ENCODE measurements at places on chromosomes 13 and 19.
A peak's percentile ranks its signal among the peaks of the same experiment; 100 is the strongest.

GRCh38 chr13:23443878-23444277 lies 10.4 kb upstream of the SACS start:
- no peak overlapping the region for H3K27ac ChIP-seq
- H3K4me3 ChIP-seq: no peak overlapping the region
- H3K27me3 ChIP-seq: no peaks in the 10 kb centered on the region
- no peaks in the 10 kb centered on the region for H3K4me1 ChIP-seq

DNA sequence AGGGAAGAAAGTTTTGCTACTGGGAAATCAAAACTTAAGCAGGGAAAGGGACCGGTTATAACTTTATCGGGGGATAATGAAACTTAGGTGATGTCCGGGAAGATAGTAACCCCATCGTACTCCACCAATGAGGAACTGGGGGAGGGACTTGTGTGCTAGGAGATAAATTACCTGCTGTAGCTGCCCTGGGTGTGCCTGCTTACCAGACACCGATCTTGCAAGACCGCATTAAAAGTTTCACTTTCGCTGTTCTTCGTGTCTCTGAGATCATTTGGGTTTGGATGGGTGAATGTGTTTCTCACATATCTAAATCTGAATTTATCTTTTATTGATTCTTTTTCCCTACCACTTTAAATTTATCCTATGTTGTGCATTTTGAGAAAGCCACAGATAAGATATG lies 381.4 kb downstream of the SLITRK6 start:
- no peaks in the 10 kb centered on the region for H3K4me1 ChIP-seq
- no peaks in the 10 kb centered on the region for H3K36me3 ChIP-seq
- H3K4me3 ChIP-seq: no peak overlapping the region
- H3K27ac ChIP-seq: no peak overlapping the region
- DNase-seq: no peak

GRCh38 chr13:52319876-52320275 lies 86.1 kb downstream of the THSD1 start:
- DNase-seq: no peak
- H3K27ac ChIP-seq: no peak overlapping the region
- no peaks in the 10 kb centered on the region for H3K27me3 ChIP-seq
- H3K4me1 ChIP-seq: no peaks in the 10 kb centered on the region
- H3K4me3 ChIP-seq: no peak overlapping the region
- H3K36me3 ChIP-seq: no peaks in the 10 kb centered on the region

DNA sequence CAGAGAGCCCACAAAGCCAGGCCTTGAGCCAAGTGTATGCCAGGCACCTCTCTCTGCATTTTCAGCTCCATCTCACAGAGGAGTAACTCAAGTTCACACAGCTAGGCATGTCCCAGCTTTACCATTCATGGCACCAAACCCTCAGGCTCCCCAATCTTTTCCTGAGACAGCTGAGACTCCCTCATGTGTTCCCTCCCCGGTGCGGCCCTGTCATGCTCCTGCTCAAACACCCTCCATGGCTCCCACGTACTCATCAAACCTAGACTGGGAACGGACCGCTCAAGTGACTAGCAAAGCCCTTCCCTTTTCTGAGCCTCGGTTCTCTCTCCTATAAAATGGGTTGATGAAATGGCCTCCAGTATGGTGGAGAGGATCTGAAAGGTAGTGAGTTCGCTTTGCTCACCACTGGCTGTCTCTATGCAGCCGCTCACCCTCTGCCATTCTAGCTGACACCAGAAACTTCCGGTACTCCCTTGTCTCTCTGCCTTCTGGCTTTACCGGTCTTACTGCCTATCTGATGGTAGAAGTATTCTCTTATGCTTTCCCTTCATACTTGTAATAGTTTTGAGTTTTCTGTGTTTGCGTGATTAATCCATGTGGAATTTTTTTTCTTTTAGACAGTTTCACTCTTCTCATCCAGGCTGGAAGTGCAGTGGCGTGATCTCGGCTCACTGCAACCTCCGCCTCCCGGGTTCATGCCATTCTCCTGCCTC lies 7.8 kb upstream of the SLC44A2 start:
- no peaks in the 10 kb centered on the region for H3K4me1 ChIP-seq
- no peak overlapping the region for H3K4me3 ChIP-seq
- H3K36me3 ChIP-seq: no peaks in the 10 kb centered on the region
- DNase-seq: no peak
- no peaks in the 10 kb centered on the region for H3K27me3 ChIP-seq
- no peak overlapping the region for H3K27ac ChIP-seq

DNA sequence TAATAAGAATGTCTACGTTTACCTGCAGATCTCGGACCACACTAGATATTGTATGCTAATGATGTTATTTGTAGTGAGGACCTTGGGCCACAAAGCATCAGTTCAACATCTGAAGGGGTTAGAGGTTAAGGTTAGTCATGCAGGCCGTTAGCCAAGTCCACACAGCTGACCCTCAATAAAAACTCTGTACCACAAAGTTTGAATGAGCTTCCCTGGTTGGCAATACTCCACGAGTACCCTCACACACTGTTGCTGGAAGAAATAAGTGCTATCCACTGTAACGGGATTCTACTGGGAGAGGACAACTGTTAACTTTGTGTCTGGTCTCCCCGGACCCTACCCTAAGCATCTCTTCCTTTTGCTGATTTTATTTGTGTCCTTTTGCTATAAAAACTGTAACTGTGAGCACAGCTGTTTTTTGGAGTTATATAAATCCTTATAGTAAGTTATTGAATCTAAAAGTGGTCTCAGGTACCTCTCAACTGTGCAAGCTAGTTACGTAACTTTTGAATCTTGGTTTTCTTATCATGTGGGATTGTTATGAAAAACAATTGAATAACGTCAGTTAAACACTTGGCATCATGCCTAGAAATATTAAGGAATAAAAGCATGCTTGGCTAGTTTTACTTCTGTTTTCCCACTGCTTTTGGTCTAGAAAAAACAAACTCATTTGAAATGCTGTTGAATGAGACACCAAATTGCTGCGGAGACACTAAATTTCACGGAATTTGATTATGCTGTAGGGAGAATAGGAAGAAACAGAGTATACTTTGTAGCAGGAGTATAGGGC lies 181.5 kb downstream of the DNAJC3 start:
- no peaks in the 10 kb centered on the region for H3K27me3 ChIP-seq
- DNase-seq: no peak
- H3K4me1 ChIP-seq: no peaks in the 10 kb centered on the region
- H3K36me3 ChIP-seq: peaks cover 25% of the 10 kb centered on the region
- H3K4me3 ChIP-seq: no peak overlapping the region
- H3K27ac ChIP-seq: no peak overlapping the region

DNA sequence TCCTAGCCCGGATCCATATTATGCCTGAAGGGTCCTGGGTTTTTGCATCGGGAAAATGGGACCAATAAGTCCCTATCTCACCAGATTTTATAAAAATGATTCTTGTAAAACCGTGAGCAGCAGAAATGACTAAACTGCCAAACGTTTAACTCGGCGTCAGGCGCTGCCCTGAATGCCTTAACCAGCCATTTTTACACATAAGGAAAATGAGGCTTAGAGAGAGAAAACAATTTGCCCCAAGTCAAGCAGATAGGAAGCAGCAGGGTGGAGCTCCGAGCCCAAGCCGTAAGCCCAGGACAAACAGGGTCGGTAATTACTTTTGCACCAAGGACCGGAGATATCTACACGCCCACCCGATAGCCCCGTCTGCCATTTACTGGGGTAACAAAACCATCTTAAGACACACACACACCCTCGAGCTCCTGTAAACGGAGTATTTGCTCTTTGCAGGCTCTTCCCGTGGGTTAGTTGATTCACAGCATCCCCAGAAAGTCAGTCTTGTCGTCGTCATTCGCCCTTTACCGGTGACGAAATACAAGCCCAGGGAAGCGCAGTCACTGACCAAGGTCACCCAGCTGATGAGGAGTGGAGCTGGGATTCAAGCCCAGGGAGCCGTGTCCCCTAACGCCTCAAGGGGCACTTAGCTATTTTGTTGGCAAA lies 16.0 kb upstream of the MRI1 start:
- DNase-seq: no peak
- H3K36me3 ChIP-seq: peaks cover 13% of the 10 kb centered on the region
- peak overlapping the region; percentile 91 for H3K27ac ChIP-seq
- peak overlapping the region; percentile 72 for H3K4me3 ChIP-seq
- H3K4me1 ChIP-seq: peaks cover 14% of the 10 kb centered on the region

- DNase-seq: no peak
- no peaks in the 10 kb centered on the region for H3K36me3 ChIP-seq
- H3K4me3 ChIP-seq: no peak overlapping the region
- H3K4me1 ChIP-seq: peaks cover 42% of the 10 kb centered on the region
These were observed 43.3 kb downstream of the VWA8 start for GRCh38 chr13:41917641-41918040.

DNA sequence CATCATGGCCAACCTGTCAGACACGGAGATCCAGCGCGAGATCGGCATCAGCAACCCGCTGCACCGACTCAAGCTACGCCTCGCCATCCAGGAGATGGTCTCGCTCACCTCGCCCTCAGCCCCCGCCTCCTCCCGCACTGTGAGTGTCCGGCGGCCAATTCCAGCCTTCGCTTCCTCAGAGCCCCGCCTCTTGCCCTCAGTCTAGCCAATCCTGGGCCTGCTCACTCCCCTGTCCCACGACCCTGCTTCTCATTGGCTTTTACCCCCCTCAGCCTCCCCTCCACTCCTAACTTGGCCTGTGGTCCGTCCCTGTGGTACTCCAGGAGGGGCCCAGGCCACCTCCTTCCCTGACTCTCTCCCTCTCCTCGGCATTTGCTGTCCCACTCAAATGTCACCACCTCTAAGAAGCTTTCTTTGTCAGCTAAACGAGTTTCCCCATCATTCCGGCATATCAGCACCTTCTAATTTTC lies 12.3 kb downstream of the HRC start:
- no peaks in the 10 kb centered on the region for H3K27me3 ChIP-seq
- no peaks in the 10 kb centered on the region for H3K4me1 ChIP-seq
- H3K36me3 ChIP-seq: no peaks in the 10 kb centered on the region

DNA sequence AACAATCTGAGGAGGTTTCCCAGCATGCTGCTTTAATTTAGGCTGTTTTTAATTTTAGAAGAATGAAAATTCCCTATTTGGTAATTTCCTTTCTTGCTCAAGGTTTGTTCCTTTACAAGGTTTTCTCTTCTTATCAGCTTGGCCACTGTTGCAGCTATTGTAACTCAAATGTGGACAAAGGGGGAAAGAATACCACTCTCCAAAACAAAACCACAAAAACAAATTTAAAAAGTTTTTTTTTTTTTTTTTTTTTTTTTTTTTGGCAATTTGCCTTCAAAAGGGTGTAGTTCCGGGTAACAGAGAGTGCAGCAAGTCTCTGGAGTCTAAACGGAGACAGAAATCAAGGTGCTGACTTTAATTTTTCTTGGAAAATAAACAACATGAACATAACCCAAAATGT lies 306.4 kb upstream of the ARGLU1 start:
- no peaks in the 10 kb centered on the region for H3K27me3 ChIP-seq
- H3K4me1 ChIP-seq: no peaks in the 10 kb centered on the region
- DNase-seq: no peak
- no peaks in the 10 kb centered on the region for H3K36me3 ChIP-seq
- H3K27ac ChIP-seq: no peak overlapping the region
- no peak overlapping the region for H3K4me3 ChIP-seq

DNA sequence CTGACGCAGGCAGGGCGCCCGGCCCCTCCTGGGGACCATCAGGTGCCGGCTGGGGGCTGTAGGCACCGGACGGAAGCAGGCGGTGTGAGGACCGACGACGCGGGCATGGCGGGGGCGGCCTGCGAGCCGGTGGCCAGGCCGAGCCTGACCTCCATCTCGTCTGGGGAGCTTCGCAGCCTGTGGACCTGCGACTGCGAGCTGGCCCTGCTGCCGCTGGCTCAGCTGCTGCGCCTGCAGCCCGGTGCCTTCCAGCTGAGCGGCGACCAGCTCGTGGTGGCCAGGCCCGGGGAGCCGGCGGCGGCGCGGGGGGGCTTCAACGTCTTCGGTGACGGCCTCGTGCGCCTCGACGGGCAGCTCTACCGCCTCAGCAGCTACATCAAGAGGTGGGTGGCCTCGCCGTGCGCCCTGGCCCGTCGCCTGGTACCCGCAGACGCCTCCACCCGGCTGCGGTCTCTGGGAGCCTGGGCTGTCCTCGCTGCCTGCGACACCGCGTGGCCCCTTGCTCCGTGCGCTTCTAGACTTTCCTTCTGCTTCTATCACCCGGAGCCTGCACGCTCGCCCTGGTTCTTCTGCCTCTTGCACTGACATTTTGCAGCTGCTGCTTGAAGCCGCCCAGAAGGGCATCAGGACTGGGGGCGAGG lies 460 bp downstream of the MEDAG start:
- no peaks in the 10 kb centered on the region for H3K4me1 ChIP-seq
- no peaks in the 10 kb centered on the region for H3K36me3 ChIP-seq

DNA sequence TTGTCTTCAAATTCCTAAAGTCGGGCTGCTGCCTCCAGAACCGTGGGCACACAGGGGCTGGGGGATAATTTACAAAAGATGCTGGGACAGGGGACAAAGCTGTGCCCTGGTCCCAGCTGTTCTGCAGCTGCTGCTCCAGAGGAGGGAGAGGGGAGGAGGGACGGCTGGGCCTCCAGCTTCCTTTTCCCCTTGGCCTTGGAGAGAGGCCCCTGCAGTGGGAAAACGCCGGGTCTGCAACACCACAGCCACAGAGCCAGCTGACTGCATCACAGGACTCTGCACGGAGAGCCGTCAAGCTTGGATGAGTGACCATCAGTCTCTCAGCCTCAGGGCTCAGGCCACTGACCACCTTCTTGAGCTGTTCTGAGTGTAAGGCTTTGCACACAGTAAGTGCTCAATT lies 6.1 kb downstream of the DOCK6 start:
- H3K27ac ChIP-seq: peak overlapping the region; percentile 12
- no peaks in the 10 kb centered on the region for H3K27me3 ChIP-seq
- H3K36me3 ChIP-seq: peaks cover 15% of the 10 kb centered on the region
- no peak overlapping the region for H3K4me3 ChIP-seq
- peak; percentile 84 for DNase-seq
- H3K4me1 ChIP-seq: no peaks in the 10 kb centered on the region

DNA sequence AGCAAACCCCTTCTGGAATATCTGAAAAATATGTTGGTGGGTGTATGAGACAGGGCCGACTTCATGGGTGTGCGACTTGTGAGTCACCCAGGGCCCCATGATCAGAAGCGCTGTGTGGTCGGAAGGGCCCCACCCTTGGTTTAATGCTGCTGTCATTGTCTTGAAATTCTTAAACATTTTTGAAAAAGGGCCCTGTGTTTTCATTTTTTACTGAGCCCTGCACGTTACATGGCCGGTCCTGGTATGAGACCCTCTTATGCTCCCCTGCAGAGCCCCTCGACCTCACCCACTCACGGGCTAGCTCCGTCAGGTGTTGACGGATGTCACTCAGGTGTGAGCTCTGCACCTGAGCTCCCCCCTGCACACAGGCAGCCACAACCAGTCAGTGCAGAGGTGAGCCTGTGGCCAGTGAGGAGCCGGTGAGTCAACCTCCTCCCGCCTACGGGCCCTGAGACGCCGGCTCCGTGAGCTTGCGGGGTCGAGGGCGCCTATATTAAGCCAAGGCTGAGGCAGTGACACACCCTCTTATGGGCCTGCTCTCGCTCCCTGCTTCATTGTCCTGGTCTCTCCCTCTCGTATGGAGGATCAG lies 27.7 kb downstream of the GADD45B start:
- H3K36me3 ChIP-seq: no peaks in the 10 kb centered on the region
- peaks cover 9% of the 10 kb centered on the region for H3K27me3 ChIP-seq
- no peak for DNase-seq
- no peak overlapping the region for H3K4me3 ChIP-seq
- no peak overlapping the region for H3K27ac ChIP-seq
